Dermis microvascular lymphatic vessel endothelial cell (primary cell): ENCODE measurements at places on chromosomes 6 and 20. TPM values are rescaled to one million over a fixed set of nuclear protein-coding genes. Genes with fewer than 3 reads are reported as not detected.

The FBXL4 gene
- 8.3 and 12.3 TPM in 2 replicates for total RNA-seq

The TNF gene
- total RNA-seq, result not detected in 2 replicates

The ENPP5 gene
- total RNA-seq, result under 0.01 TPM in 1 of 2 replicates, not detected in the other

The MANEA gene
- total RNA-seq, result 6.5 and 6.6 TPM in 2 replicates

The RIMS4 gene
- total RNA-seq, result not detected in 2 replicates

The LAMA2 gene
- 0.13 and 0.64 TPM in 2 replicates for total RNA-seq

The HLA-DRB1 gene
- 0.76 and 2.1 TPM in 2 replicates for total RNA-seq

The MAS1 gene
- total RNA-seq, result not detected in 2 replicates

The MEI4 gene
- total RNA-seq, result not detected in 2 replicates

The NHLRC1 gene
- 0.51 and 0.89 TPM in 2 replicates for total RNA-seq
